ENCODE measurements at places on chromosomes 3 and 15.

DNA sequence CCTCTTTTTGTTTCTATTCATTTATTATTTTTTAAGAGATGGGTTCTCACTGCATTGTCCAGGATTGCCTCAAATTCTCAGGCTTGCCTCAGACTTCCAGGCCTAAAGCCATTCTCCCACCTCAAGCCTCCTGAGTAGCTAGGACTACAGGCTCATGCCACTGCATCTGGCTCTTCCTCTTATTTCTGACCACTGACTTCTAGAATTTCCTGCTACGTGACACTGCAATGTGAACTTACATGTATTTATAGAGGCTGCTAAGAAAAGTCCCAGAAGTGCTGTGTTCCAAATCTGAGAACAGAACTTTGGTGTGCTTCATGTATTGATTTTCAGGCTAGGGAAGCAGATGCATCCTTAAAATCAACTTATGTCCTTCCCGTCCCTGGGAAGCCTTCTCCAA is 407.4 kb downstream of the RSL24D1 start:
- no peak for DNase-seq

DNA sequence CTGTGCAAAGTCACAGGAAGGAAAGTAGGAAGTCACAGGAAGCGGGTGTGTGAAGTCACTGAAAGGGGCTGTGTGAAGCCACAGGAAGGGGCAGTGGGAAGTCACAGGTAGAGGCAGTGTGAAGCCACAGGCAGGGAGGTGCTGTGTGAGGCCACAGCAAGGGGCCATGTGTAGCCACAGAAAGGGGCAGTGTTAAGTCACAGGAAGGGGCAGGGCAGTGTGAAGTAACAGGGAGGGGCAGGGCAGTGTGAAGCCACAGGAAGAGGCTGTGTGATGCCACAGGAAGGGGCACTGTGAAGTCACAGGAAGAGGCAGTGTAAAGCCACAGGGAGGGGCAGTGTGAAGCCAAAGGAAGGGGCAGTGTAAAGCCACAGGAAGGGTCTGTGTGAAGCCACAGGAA is 36.5 kb downstream of the GASK1A start:
- DNase-seq: no peak

DNA sequence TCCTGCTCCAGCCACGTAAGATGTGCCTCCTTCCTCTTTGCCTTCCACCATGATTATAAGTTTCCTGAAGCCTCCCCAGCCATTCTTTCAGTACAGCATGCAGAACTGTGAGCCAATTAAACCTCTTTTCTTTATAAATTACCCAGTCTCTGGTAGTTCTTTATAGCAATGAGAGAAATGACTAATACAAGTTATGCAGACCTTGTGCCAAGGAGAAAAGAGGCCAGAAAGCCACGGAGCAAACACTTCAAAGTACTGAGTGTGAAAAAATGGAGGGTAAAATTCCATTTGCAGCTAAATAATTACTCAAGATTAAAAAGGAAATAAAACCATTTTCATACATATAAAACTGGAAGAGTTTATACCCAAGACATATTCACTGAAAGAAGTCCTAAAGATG is 213.6 kb upstream of the LINGO1 start:
- no peak for DNase-seq

DNA sequence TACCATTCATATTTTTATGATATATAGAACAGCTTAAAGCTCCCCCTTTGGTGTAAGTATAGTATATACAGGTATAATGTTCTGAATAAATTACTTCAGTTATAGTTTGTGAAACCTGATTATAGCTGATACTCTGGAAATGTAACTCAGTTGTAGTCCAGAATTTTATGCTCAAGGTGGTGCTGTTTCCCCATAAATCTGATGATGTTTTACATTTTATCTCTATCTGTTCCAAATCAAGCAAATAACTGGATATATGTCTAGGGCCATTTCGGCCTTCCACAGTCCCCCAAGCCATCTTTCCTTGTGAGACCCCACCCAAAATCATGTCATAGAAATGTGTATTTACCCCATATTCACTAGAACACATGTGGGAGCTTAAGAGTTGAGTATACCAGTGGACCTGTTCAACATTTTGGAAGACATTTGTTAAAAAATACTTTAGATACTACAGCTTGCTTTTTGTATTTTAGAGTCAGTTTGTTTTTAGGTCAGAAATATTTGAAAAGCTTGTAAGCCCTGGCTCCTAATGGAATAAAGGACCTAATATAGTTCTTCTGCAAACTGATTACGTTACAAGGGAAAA is 107.1 kb downstream of the ATG7 start:
- peak; percentile 47 for DNase-seq

GRCh38 chr3:132625613-132626012 is 28.5 kb downstream of the ACKR4 start:
- no peak for DNase-seq

GRCh38 chr3:71542521-71543370 is 40.8 kb downstream of the FOXP1 start:
- DNase-seq: no peak
